ENCODE measurements at places on chromosomes 2 and 18.

GRCh38 chr2:177397481-177398289, 5.1 kb downstream of the AGPS start:
- DNase-seq: no peak

- DNase-seq: no peak
These were observed 15.1 kb upstream of the BOD1L2 start for GRCh38 chr18:57131782-57132181.

GRCh38 chr18:54860941-54861340, 32.7 kb downstream of the RAB27B start:
- DNase-seq: no peak

GRCh38 chr2:179239195-179239594, 25.4 kb downstream of the SESTD1 start:
- no peak for DNase-seq

GRCh38 chr2:101474731-101475384, at the start of gene RFX8:
RFX8 (minus strand) TSS chr2:101475112; CDS start chr2:101466848, 8,264 bp downstream.
- DNase-seq: peak; percentile 68

DNA sequence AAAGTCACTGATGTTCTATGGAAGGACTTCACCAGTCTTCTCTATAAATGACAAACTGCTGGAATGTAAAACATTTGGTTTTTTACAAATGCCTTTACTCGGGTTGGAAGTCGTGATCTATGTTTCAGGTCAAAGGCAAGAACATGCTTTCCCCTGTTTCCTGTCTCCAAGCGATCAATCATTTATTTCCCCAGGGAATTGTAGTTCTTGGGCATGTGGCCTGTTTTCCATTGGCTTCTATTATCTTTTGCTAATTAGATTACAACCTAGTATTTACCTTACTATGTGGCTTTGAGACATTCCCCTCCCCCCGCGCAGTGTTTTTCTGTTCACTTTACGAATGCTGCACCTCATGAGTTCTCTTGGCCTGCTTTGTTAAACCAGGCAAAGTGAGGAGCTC, 684.2 kb downstream of the EPHA4 start:
- no peak for DNase-seq

GRCh38 chr2:175304541-175304940, 123.0 kb upstream of the ATP5MC3 start:
- DNase-seq: no peak

- no peak for DNase-seq
These were observed 43.7 kb upstream of the IGFBP5 start for GRCh38 chr2:216739035-216739434.

DNA sequence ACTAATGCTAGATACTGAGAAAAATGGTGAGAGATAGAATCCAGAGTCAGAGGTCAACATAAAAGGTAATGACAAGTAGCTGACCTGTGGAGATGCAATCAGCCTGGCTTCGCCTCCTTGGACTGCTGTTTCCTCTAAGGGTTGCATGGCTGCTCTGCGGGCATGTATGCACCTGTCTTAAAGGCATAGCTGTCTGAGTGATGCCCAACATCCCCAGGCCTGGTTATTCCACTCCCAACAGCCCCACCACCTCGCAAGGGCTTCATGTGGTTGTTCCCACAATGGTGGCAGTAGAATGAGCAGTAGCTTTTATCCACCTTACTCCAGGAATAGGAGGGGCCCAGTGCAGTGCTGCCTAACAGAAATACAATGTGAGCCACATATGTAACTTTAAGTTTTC, 69.7 kb upstream of the ALK start:
- no peak for DNase-seq

DNA sequence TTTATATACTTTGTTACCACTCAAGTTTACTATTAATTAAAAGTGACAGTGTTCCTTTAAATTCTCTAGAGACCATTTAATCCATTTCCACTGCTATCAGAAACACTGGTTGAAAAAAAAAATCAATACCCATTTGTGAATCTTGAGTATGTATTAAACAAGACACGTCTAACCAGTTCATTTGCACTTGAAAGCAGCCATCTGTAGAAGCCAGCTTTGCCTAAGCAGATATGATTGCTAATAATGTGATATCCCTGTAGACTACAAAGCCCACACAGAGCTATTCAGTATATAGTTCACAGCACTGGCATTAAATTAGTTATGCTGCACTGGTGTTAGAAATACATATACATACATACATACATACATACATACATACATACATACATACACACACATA, 111.8 kb upstream of the SP3 start:
- DNase-seq: no peak

DNA sequence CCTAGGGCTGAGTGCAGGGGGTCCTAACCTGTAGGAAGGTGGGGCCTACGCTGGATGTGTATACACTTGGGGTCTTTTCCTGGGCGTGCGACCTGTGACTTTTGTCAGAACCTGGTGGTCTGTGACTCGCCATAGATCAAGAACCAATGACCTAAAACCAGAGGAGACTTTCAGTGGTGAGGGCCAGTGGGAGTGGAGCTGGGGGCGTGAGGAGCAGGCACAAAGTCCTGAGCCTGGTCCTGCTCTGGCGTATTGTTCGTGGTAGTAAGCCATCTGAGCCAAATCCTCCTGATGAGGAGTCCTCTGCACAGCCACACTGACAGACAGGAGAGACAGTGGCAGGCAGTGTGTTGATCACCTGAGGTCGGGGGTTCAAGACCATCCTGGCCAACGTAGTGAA, 8.9 kb downstream of the INPP4A start:
- DNase-seq: no peak

GRCh38 chr2:47206181-47206580, 51.1 kb upstream of the STPG4 start:
- DNase-seq: no peak

DNA sequence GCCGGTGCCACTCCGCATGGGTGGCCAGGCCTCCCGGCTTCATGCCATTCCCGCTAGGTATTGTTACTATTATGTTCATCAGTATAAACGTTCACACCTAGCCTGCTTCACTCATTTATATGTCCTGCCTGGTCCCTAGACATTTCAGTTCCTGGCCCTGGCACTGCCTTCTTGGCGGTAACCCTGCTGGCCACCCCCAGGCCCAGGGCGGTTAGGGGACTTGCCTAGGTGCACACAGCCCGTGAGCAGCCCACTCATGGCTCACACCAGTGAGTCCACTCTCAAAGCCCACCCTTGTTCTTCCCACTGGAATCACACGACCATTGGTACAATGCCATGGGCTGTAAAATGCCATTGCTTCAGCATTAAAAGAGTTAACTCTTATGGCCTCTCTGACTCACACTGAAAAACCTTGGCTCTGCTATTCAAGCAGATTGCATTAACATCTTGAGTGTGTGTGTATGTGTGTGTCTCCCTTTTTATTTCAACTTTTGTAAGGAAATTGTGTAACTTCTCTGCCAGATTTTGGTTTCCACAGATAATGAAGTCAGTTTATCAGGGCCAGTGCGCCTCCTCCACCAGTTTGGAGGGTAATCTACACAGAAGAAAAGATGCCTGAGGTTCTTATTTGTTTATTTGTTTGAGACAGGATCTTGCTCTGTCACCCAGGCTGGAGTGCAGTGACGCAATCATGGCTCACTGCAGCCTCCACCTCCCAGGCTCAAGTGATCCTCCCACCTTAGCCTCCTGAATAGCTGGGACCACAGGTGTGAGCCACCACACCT, 74.2 kb downstream of the RAB31 start:
- DNase-seq: no peak

- no peak for DNase-seq
These were observed 89.7 kb upstream of the CXCR4 start for GRCh38 chr2:136207665-136208064.

GRCh38 chr2:20536619-20537422, 89.9 kb downstream of the RHOB start:
- no peak for DNase-seq

DNA sequence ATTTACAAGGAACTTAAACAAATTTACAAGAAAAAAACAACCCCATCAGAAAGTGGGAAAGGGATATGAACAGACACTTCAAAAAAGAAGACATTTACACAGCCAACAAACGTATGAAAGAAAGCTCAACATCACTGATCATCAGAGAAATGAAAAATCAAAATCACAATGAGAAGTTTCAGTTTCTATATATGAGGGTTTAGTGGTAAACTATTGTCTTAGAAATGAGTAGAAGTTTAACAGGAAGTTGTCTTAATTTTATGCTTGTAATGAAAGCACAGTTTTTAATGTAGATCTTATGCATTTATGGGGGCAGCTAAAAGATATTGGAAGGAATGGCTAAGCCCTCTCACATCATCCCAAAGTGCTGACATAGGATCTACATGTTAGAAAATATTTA, 325.4 kb downstream of the ERBB4 start:
- no peak for DNase-seq
